ENCODE measurements at places on chromosomes 7 and 10.
A peak's percentile ranks its signal among the peaks of the same experiment; 100 is the strongest.

- H3K27me3 ChIP-seq, result no peaks in the 10 kb centered on the region
- H3K36me3 ChIP-seq, result no peaks in the 10 kb centered on the region
- no peaks in the 10 kb centered on the region for H3K4me1 ChIP-seq
- no peak overlapping the region for H3K27ac ChIP-seq
- DNase-seq, result no peak
Measured at GRCh38 chr10:107800061-107800460, 635.6 kb upstream of the SORCS1 start.

GRCh38 chr7:140062118-140062527 is 628 bp downstream of the PARP12 start:
- H3K36me3 ChIP-seq, result peaks cover 9% of the 10 kb centered on the region
- peak overlapping the region; percentile 98 for H3K4me3 ChIP-seq
- no peaks in the 10 kb centered on the region for H3K27me3 ChIP-seq

GRCh38 chr10:11901833-11902475 is 78.8 kb downstream of the PROSER2 start:
- H3K4me3 ChIP-seq, result no peak overlapping the region
- no peak for DNase-seq
- peaks cover 18% of the 10 kb centered on the region for H3K4me1 ChIP-seq
- H3K36me3 ChIP-seq, result no peaks in the 10 kb centered on the region

- no peak overlapping the region for H3K27ac ChIP-seq
- no peaks in the 10 kb centered on the region for H3K4me1 ChIP-seq
- DNase-seq, result no peak
- no peak overlapping the region for H3K4me3 ChIP-seq
- no peaks in the 10 kb centered on the region for H3K36me3 ChIP-seq
Measured at GRCh38 chr7:79820387-79820786, 314.2 kb upstream of the GNAI1 start.

DNA sequence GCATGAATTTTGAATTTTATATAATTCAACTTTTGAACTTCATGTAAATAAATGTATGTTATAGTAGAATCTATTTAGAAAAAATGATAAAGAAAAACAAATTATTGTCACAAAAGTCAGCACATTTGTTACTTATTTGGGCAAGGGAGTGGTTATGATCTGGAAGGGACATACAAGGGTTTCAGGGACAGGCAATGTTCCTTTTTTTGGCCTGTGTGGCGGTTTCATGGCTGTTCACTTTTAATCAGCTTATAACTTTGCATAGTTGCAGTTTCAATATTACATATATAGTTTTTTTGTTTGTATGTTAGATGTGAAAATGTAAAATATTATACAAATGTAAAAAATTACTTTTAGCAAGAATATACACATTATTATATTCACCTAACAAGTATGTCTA is 256.2 kb downstream of the PCLO start:
- H3K4me1 ChIP-seq, result no peaks in the 10 kb centered on the region
- H3K4me3 ChIP-seq, result no peak overlapping the region
- no peaks in the 10 kb centered on the region for H3K36me3 ChIP-seq
- no peak for DNase-seq
- no peak overlapping the region for H3K27ac ChIP-seq

GRCh38 chr10:62011558-62011957 is 110.1 kb downstream of the ARID5B start:
- H3K4me1 ChIP-seq, result no peaks in the 10 kb centered on the region
- no peak for DNase-seq
- no peak overlapping the region for H3K27ac ChIP-seq
- no peaks in the 10 kb centered on the region for H3K27me3 ChIP-seq

GRCh38 chr10:110643035-110643652 is 992 bp upstream of the RBM20 start:
- peak overlapping the region; percentile 41 for H3K4me3 ChIP-seq
- no peak for DNase-seq
- H3K27ac ChIP-seq, result no peak overlapping the region
- H3K36me3 ChIP-seq, result no peaks in the 10 kb centered on the region
- peaks cover 8% of the 10 kb centered on the region for H3K4me1 ChIP-seq

GRCh38 chr10:114174695-114175188 is 739 bp upstream of the CCDC186 start:
- H3K4me1 ChIP-seq, result peaks cover 14% of the 10 kb centered on the region
- peaks cover 12% of the 10 kb centered on the region for H3K36me3 ChIP-seq
- peak overlapping the region; percentile 47 for H3K27ac ChIP-seq
- DNase-seq, result peak; percentile 64

DNA sequence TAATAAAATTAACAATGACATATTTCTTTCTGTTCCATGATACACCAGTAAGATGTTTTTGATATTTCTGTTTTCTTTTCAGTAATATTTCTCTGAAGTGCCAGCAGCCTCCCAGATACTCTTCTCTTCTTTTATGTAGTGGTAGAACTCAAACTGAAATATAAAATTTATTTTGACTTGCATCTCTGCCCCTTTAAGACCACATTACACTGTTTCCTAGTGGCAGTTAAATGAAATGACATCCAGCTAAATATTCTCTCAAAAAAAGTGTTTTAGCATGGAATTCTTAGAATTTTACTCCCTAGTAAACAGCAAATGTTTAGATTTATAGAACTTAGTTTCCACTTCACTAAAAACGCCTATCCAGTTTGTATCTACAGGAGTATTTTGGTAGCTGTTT is 237.2 kb upstream of the MTPN start:
- peaks cover 5% of the 10 kb centered on the region for H3K27me3 ChIP-seq
- H3K4me1 ChIP-seq, result no peaks in the 10 kb centered on the region
- H3K36me3 ChIP-seq, result no peaks in the 10 kb centered on the region
- H3K27ac ChIP-seq, result no peak overlapping the region
- H3K4me3 ChIP-seq, result no peak overlapping the region

- H3K27ac ChIP-seq, result peak overlapping the region; percentile 81
- no peak overlapping the region for H3K4me3 ChIP-seq
- H3K36me3 ChIP-seq, result peaks cover 26% of the 10 kb centered on the region
- DNase-seq, result no peak
Measured at GRCh38 chr10:122510736-122511135, 49.4 kb downstream of the HTRA1 start.

- no peaks in the 10 kb centered on the region for H3K27me3 ChIP-seq
- DNase-seq, result no peak
- no peak overlapping the region for H3K4me3 ChIP-seq
- peak overlapping the region; percentile 28 for H3K27ac ChIP-seq
- no peaks in the 10 kb centered on the region for H3K36me3 ChIP-seq
- peaks cover 27% of the 10 kb centered on the region for H3K4me1 ChIP-seq
Measured at GRCh38 chr7:96729820-96730219, 20.2 kb upstream of the SEM1 start.

GRCh38 chr10:33249137-33249536 is 85.3 kb downstream of the NRP1 start:
- H3K27me3 ChIP-seq, result no peaks in the 10 kb centered on the region
- H3K4me3 ChIP-seq, result no peak overlapping the region
- peaks cover 36% of the 10 kb centered on the region for H3K4me1 ChIP-seq
- peaks cover 89% of the 10 kb centered on the region for H3K36me3 ChIP-seq

DNA sequence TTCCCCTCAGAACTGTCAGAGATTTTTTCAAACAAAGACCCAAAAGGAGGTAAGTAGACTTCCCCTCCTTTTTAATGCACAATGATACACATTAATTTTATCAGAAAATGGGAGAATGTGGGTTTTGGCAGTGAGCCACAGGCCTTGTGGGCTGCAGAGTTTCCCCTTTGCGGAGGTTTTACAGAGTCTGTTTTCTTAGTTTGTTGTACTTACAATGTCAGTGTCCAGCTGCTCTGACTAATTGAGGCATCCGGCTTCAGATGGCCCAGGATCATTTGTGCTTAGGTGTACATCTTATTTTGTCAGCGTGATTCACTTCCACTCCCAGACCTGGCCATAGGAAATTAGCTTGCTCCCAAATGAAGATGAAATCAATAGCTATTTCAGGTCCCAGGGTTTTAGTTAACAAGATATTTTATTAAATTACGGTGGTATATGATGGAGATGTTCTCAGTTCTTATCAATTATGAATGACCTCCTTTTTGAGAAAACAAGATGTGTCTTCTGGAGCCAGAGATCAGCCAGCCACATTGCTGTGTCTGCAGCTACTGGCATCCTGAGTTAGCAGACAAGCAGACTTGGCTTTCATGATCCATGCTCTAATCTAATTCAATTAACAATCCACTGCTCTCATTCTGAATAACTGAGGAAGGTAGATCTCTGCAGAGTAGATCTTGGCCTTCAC is 1086.6 kb upstream of the SORCS1 start:
- H3K4me3 ChIP-seq, result no peak overlapping the region
- peaks cover 3% of the 10 kb centered on the region for H3K4me1 ChIP-seq
- H3K36me3 ChIP-seq, result no peaks in the 10 kb centered on the region
- no peaks in the 10 kb centered on the region for H3K27me3 ChIP-seq

Data from RWPE2 (cell line).